ENCODE measurements at places on chromosomes 7 and 10.
A peak's percentile ranks its signal among the peaks of the same experiment; 100 is the strongest.

DNA sequence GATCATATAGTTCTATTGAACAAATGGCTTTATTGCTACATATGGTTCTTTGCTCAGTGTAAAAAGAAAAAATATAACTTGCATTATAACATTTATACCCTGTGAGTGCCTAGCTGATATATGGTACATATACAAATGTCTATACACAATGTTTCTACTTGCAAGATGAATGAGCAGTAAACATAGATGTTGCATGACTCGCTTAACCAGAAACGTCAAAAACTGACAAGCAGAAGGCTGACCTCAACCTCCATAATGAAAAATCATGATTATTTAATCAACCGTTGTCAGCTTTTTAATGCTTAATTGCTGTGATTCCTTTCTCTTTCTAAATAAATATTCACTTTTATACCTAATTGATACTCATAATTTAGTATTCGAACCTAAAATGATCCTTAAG, 183.3 kb downstream of the PTN start:
- DNase-seq, result peak; percentile 64

- no peak for DNase-seq
Observed at GRCh38 chr10:123144697-123145541, 3.0 kb upstream of the HMX2 start.

- DNase-seq, result peak; percentile 33
Observed at GRCh38 chr10:63214571-63214970, 81.4 kb downstream of the NRBF2 start.

GRCh38 chr10:78684947-78685346, 383.8 kb upstream of the ZMIZ1 start:
- DNase-seq, result no peak

DNA sequence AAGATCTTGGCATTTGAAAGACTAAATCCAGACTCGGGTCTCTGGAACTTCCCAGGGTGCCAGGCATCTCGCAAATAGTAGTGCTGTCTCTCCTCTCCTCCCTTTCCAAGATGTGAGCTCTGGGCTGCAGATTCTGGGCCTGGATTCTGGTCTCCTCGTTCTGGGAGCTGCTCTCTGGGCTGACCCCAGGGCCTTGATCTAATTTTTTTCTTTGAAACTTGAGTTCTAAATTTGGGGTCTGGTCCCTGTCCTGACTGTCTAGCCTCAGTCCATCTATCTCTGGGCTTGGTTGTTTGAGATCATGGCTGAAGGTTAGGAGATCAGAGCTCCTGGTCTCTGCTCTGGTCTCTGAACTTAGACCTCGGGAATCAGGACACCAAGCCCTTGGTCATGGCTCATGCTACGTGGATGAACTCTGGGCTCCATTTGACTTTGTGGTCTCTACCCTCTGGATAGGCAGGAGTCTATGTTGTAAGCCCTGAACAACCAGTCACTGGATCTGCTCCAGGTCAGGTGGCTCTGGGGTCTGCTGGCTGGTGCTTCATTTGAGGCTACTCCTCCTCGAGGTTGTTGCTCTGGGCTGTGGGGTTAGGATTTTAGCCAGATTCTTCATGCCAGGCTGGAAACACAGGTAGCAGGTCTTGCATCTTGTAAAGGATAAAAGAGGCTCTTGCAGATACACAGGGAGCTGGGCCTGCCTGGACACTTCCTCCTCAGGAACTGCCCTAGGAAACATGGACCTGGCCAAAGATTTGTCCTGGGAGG, 8.0 kb upstream of the MBL2 start:
- DNase-seq, result no peak

- no peak for DNase-seq
Observed at GRCh38 chr7:140867467-140868462, 57.0 kb downstream of the BRAF start.

DNA sequence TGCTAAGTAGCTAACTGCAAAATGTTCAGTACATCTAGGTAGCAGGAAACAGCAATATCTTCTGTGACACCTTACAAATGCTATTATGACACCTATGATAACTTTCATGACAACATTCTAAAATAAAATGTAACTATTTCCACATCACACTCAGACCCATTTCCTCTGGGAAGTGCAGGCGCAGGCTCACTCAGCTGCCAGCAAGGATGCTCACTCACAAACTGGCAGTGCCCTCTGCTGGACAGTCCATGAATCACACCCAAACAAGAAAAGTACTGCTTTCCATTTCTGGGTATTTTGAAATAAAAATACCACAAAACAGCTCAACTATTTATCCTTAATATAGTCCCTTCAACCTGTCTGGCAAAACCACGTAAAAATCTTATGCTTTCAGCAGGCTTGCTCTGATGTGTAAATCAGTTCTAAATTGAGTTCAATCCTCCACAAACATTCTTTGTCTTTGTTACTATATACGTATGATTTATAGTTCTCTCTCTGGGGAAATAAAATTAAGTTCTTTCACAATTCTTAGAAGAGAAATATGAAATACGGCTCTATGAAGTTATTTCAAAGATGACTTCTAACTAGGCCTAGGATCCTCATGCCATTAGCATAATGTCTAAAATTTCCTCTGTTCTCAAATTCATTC, 176.6 kb downstream of the PARD3 start:
- DNase-seq, result peak; percentile 88

GRCh38 chr7:7257899-7258692, 75.8 kb downstream of the C1GALT1 start:
- no peak for DNase-seq

- no peak for DNase-seq
Observed at GRCh38 chr7:2837496-2837895, 6.6 kb downstream of the GNA12 start.

DNA sequence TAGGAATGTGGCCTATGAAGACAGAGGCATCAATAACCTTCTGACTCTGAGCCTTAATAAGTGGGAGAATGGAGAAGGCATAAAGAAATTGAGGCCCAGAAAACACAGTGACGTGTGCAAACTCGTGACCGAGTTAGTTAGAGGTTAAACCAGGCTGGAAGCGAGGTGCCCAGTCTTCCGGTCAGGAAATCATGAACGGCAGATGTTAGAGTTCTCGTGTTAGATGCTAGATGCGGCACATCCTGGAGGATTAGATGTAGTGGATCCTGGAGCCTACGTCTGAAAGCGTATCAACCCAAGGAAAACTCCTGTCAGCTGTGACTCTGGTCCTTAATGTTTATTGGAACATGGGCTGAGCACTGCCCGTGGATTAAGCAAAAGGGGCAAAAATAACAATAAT, 275.9 kb downstream of the TCF7L2 start:
- no peak for DNase-seq

DNA sequence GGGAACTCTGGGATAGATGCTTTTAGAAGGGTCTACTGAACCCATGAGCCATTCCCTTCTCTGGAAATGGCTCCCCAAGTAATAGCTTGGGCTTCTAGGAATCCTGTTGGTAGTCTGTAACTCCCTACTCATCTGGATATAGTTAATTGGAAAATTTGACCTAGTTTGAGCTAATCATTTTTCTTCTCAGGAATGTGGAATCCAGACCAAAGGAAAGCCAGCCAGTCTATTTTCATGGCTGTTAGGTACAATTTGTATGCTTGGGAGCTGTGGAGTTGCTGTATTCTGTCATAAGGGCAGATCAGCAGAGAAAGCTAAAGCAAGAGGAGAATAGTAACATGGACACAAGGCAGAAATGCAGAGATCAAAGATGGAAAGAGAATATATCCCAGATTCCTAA, 71.6 kb upstream of the C1GALT1 start:
- no peak for DNase-seq

- DNase-seq, result no peak
Observed at GRCh38 chr10:100784126-100784525, 38.7 kb downstream of the PAX2 start.

- peak; percentile 98 for DNase-seq
Observed at GRCh38 chr10:19651549-19651948, 164.7 kb upstream of the PLXDC2 start.

GRCh38 chr7:113424185-113424817, 305.9 kb upstream of the SMIM30 start:
- DNase-seq, result peak; percentile 64

- DNase-seq, result no peak
Observed at GRCh38 chr7:44469461-44470134, 20.9 kb downstream of the NUDCD3 start.

DNA sequence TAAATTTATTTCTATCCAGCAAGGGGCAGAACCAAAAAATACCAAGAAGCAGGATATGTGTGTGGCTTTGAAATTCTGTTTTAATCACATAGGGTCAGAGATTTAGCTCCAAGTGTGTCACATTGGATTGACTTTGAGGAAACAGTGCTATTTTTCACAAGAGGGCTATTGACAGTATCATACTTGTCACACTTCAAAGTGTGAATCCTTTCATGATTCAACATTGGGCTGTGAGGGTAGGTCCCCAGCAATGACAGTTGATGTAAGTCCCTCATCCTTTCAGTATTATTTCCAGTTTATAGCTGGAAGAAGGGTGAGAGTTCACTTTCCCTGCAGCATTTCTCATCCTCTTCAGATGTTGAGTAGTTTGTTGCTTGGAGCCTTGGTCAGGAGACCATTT, 7.4 kb downstream of the CCNY start:
- no peak for DNase-seq

DNA sequence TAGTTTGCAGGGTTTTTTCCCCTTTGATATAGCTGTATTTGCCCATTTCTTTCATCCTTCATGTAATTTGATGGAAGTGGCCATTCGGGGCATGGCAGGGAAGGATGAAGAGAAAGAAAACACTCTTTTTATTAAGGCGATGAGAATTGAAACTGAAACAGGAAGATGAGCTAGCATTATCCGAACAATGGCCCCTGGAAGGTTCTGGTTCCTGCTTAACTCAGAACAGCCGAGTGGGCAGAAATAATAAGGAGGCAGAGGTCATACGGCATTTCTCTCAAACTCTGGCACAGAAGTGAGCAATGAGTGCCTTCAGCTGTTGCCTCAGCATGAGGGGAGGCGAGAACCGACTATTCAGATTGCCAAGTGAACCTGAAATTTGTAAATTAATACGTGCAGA, 113.2 kb upstream of the MYO3A start:
- no peak for DNase-seq

GRCh38 chr10:48772059-48772458, 87.4 kb downstream of the WDFY4 start:
- DNase-seq, result no peak

- peak; percentile 73 for DNase-seq
Observed at GRCh38 chr10:10663622-10664021, 354.1 kb upstream of the CELF2 start.

GRCh38 chr7:121313793-121314676, 14.8 kb upstream of the WNT16 start:
- DNase-seq, result no peak

DNA sequence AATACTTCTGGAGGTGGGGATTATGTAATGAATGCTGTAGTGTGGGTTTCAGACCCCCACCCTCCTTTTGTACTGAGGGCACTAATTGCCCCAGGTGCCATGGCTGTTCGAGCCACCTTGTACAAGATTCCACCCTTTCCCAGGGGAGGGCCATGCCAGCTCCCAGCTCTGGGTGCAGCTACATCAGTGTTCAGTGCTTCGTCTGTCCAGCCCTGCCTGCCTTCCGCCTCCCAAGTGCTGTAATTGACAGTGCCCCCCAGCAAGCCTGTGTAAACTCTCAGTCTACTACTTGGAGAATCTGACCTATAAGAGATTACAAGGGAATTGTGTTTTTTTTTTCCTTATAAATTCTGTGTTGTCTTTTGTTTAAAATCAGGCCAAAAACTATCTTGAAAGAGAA, 33.0 kb downstream of the GTF2I start:
- no peak for DNase-seq

DNA sequence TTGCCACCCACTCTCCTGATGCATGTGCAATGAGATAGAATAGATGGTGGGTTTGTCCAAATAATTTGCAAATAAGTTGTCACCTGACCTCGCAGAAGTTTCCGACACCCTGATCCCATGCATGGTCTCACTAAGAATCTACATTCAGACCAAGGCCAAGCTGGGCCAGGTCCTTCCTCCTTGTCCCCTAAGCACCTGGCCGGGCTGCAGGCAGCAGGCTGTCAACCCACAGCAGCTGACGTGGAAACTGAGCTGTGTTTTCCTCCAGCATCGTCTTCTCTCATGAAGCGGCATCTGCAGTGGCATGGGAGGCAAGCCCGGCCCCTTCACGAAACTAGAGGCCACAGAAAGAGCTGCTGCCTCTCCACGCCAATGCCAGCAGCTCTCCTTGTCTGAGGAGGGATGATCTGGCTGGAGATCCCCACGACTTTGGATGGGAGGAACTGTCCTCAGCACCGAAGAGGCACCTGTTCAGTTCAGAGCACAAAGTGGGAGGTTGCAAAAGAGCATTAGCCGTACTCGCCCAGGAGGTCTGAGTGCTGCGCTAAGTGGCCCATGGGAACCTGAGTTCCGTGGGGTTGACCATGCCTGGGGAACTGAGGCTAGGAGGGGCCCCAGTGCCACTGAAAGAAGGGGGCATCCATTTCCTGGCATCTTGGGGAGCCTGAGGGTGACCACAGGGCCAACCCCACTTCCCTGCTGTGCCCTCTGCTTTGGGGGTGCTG, 110.5 kb upstream of the INSIG1 start:
- no peak for DNase-seq

DNA sequence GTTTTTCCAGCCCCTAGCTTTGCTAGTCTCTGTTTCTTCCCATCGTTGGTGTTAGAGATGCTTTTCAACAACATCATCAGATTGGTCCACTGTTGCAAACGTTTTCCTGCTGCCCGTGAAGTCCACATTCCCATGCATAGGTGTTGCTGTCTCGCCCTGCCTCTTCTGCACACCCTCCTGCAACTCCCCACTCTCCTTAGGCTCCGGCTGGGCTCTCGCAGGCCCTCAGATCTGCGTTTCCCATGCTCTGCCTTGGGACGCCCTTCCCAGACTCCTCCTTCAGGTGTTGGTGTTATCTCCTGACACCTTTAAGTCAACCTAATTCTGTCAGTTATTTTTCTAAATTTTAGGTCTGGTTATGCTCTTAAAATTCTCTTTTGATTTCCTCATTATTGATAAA, 55.0 kb downstream of the ZMYND11 start:
- DNase-seq, result no peak

- peak; percentile 92 for DNase-seq
Observed at GRCh38 chr10:87861566-87861952, 1.8 kb downstream of the KLLN start.

- DNase-seq, result no peak
Observed at GRCh38 chr7:156612930-156613329, 27.6 kb upstream of the RNF32 start.

GRCh38 chr10:95440756-95441546, 120.2 kb downstream of the SORBS1 start:
- peak; percentile 24 for DNase-seq

- no peak for DNase-seq
Observed at GRCh38 chr7:100764841-100765240, 31.4 kb downstream of the ZAN start.

DNA sequence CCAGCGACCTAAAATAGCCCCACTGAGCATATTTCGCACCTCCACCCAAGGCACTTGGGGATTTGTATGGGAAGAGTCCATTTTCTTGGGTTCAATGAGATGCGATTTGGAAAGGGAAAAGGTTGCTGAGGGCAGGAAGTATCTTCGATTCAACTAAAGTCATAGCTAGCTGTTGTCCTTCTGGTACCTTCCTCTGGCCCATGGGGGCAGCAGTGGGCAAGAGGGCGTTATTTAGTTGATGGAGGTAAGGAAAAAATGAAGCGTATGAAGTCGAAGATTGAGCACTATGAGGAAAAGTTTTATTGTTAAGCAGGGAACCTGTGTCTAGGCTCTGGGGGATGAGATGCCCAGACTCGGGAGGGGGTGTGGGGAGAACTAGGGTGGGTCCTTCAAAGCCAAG, 135.4 kb downstream of the EVX1 start:
- DNase-seq, result no peak

Measured in amniotic epithelial cell (primary cell).